ELF-1 (cell line): ENCODE measurements at places on chromosomes 3 and 15.

GRCh38 chr3:129463716-129464115 lies 23.7 kb downstream of the IFT122 start:
- DNase-seq, result no peak

- no peak for DNase-seq
Observed at GRCh38 chr3:99774467-99774866, 43.2 kb upstream of the CMSS1 start.

GRCh38 chr3:53009826-53010539 lies 35.9 kb downstream of the SFMBT1 start:
- no peak for DNase-seq

- DNase-seq, result no peak
Observed at GRCh38 chr3:79297245-79297960, 470.4 kb downstream of the ROBO1 start.

DNA sequence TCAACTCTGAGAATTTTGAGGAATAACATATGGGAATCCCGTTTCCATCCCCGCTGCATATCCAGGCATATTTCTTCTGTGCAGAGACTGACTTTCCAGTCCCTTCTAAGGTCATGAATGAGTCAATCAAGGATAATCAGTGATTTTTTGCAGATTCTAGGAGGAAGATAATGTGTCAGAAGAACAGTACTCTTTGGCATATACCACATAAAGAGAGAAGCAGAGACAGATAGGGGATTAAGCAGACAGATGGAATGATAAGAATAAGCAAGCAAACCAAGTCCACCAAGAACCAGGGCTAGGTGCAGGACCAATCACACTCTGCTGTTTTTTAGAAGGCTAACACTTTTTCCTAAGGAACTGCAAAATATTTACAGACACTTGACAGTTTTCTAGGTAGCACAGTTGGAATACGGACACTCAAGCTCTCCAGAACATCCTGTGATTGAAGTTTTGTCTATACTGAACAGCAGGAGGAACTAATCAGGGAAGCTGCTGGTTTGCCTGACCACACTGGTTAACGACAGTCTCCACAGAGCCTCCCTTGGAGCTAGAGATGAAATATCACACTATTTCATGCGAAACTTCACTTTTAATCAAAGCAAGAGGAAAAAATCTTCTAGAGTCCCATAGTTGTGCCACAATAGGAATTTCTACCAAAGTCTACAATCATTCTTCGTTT lies 450.0 kb upstream of the KCNMB2 start:
- DNase-seq, result no peak
